ENCODE measurements at places on chromosomes 16 and 17. TPM values are rescaled to one million over a fixed set of nuclear protein-coding genes. Genes with fewer than 3 reads are reported as not detected.

NPW gene
- total RNA-seq: not detected

PIK3R5 gene
- 0.31 TPM for total RNA-seq

ENKD1 gene
- 10.3 TPM for total RNA-seq

PPP1R27 gene
- total RNA-seq: not detected

TMEM114 gene
- total RNA-seq: not detected

NKIRAS2 gene
- 36.6 TPM for total RNA-seq
